ENCODE measurements at places on chromosomes 16 and 17.

DNA sequence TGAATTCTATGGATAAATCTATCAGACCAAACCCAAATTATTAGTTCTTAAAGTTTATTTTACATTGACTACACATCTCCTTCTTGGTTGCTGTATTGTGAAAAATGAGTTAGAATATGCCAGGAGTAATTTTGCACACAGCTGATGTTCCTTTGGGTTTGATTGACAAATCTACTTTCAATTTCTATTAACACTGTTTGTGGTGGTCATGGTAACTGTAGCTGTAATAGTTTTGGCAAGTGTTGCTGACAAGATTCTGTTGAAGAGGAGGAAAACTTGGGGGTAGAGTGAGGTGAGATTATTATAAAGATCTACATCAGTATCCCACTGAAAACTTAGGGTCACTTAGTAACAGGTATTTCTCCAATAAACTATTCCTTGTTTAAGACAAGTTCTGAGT, 30.3 kb downstream of the MRTFB start:
- no peak for DNase-seq

DNA sequence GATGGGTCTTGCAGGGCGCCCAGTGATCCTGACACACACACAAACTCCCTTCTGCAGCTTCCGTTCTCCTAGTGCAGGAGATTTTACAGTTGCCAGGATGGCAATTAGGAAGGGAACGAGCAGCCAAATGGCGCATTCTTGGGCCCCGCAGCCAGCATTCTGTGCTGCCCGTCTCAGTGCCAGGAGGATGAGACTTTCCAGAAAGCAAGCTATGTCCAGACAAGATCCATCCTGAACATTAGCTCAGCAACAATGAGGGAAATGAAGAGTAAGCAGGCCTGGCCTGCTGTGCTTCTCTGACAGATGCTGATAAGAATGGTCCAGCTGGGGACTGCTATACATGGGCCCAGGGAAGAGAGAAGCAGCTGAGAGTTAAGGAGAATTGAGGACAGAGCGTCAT, 16.5 kb downstream of the SPPL2C start:
- no peak for DNase-seq

GRCh38 chr17:35865412-35866340, 3.0 kb downstream of the HEATR9 start:
- no peak for DNase-seq

GRCh38 chr16:85395207-85395912, 217.8 kb upstream of the GSE1 start:
- no peak for DNase-seq

- no peak for DNase-seq
Measured at GRCh38 chr17:63646488-63646806, 24.2 kb downstream of the MAP3K3 start.

DNA sequence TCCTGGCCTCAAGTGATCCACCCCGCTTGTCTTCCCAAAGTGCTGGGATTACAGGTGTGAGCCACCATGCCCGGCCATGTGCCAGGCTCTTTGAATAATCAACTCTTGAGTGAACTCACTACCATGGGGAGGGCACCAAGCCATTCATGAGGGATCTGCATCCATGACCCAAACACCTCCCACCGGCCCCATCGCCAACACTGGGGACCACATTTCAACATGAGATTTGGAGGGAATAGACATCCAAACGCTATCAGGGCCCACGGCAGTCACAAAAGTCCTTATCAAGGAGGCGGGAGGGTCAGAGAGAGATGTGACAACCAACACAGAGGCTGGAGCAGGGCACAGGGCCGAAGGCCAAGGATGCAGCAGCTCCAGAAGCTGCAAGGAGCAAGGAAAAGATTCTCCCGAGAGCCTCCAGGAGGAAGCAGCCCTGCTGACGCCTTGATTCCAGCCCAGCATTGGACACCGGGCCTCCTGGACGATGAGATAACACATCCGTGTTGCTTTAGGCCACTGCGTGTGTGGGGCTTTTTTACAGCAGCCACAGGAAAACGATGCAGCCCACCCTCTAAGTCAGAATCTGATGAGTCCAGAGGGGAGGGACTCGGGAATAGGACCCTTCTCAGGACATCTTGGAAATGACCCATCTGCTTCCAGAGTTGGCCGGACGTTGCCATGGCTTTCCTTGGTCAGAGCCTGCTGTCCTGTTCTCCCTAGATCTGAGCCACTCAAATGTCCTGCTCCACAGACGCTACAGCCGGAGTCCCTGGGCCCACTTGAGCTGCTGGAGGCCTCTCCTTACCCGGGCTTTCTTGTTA, 47.3 kb upstream of the CMIP start:
- DNase-seq = no peak

- DNase-seq = no peak
Measured at GRCh38 chr16:54076006-54076504, 210.5 kb downstream of the IRX3 start.

GRCh38 chr17:70702683-70703255, 533.4 kb downstream of the KCNJ2 start:
- no peak for DNase-seq

- DNase-seq = no peak
Measured at GRCh38 chr17:31313982-31314781, at the start of gene EVI2B. Gene EVI2B (minus strand): TSS chr17:31314054. CDS start chr17:31305609, 8,445 bp downstream.

- DNase-seq = no peak
Measured at GRCh38 chr16:54891346-54891745, 39.3 kb upstream of the IRX5 start.

GRCh38 chr17:41369023-41369422, 590 bp downstream of the KRT33B start:
- DNase-seq = no peak

DNA sequence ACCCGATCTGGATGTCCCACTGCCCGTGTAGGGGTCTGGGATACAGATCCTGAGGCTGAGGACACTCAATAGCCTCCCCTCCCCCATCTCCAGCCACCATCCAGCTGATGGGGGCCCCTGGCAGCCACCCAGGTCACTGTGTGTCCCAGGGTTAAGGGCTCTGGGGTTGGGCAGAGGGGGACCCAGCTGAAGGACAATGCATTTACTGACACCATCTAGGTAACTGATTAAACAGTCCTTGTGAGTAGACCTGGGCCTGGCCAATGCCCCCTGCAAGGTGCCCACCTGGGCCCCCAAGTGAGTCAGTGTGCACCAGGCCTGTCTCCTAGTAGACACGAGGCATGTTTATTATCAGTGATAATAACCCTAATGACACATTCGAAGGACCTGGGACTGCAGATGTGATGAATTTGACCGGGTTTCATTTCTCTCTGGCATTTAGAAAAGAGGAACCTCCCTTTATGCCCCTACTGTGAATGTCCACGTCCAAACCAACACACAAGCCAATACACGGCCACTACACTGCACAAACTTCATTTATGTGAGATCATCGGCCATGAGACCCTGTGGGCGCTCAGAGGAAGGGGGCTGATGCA, 261.9 kb upstream of the FOXF1 start:
- no peak for DNase-seq
